ENCODE measurements at places on chromosomes 7 and 10.

DNA sequence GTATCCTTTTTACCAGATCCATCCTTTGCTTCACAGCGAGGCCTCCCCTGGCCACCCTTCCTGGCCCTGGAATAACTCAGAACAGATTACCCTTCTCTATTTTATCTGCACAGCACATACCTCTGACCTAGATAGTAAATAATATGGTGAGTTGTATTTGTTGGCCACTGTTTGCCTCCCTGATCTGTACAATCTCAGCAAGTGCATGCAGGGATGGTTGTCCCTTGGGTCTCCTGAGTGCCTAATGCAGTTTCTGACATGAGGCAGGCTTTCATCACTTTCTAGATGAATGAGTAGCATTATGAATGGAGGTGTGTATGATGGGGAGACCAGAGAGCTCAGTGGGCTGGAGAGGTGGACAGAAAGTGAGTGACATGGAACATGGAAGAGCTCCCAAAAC lies 525.1 kb upstream of the IGFBP3 start:
- DNase-seq, result no peak

DNA sequence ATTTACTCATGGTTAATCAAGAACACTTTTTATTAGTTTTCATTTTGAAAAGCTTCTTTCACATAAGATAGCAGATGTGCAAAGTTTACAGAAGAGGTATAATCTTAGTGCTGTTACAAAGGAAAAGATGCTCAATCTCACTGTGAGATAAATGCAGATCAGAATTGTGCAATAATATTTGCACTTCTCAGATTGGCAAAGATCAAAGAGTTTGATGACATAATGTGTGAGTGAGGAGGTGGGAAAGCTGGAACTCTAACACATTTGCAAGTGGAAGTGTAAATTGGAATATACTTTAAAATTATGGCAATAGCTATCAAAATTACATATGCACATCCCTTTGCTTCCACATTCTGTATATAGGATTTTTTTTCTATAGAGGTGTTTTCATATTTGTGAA lies 21.5 kb upstream of the STN1 start:
- DNase-seq, result no peak

- no peak for DNase-seq
Observed at GRCh38 chr10:36182606-36183005, 540.5 kb upstream of the FZD8 start.

GRCh38 chr10:13139150-13139549 lies 22.2 kb upstream of the MCM10 start:
- DNase-seq, result no peak

GRCh38 chr10:85864173-85864549 lies 502.4 kb downstream of the GRID1 start:
- DNase-seq, result no peak

DNA sequence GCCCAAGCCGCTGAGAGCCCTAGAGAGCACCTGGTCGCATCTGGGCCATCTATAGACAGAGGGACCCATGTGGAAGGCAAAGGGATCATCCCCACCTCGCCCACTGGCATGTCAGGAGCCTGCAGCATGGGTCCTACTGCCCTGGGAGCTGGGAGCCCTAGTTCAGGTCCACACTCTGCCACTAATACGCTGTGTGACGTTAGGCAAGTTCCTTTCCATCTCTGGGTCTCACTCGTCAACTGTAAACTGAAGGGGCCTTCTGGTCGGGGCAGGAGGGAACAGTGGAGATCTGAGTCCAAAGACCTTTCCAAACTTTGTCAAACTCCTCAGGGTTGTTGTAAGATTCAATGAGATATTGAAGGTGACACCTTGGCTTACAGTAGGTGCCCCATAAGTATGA lies 23.4 kb downstream of the UNC5B start:
- DNase-seq, result no peak

DNA sequence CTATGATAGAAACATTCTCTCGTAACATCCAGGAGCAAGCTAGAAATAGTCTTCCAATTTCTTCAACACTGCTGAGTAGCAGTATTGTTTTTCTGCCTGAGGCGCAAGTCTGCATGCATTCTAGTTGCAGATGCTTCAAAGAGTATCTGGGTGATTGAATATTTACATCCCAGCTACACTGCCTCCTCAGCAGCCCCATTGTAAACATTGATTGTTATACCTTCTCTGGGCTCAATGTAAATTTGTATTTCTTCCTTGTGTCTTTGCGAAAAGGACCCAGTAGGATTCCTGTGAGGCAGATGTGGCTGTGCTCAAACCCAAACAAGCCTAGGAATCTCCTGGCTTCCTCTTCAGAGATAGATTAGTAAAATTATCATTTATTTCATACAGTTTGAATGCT lies 320.7 kb downstream of the CDC14C start:
- DNase-seq, result no peak

GRCh38 chr7:129163875-129164544 lies 19.5 kb downstream of the TSPAN33 start:
- DNase-seq, result peak; percentile 32

GRCh38 chr7:86833360-86833759 lies 189.7 kb downstream of the GRM3 start:
- DNase-seq, result no peak

- DNase-seq, result no peak
Observed at GRCh38 chr7:138632384-138632783, 68.8 kb downstream of the SVOPL start.

DNA sequence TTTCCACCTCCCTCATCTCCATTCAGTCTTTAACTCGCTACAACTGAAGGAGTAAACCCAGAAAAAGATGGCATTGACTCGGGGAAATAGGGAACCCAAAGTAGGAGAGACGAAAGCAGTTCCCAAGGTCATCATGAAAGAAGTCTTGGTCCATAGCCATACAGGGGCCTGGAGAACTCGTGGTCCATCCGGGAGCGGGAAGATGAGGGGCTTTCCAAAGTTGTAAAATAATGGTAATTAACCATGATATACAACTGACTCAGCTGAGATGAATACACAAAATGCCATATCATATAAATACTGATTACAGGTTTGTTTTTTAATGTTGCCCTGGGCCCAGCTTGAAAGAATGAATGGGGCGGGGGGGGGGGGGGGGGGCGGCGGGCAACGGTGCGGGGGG lies 32.3 kb downstream of the RBM17 start:
- DNase-seq, result no peak

DNA sequence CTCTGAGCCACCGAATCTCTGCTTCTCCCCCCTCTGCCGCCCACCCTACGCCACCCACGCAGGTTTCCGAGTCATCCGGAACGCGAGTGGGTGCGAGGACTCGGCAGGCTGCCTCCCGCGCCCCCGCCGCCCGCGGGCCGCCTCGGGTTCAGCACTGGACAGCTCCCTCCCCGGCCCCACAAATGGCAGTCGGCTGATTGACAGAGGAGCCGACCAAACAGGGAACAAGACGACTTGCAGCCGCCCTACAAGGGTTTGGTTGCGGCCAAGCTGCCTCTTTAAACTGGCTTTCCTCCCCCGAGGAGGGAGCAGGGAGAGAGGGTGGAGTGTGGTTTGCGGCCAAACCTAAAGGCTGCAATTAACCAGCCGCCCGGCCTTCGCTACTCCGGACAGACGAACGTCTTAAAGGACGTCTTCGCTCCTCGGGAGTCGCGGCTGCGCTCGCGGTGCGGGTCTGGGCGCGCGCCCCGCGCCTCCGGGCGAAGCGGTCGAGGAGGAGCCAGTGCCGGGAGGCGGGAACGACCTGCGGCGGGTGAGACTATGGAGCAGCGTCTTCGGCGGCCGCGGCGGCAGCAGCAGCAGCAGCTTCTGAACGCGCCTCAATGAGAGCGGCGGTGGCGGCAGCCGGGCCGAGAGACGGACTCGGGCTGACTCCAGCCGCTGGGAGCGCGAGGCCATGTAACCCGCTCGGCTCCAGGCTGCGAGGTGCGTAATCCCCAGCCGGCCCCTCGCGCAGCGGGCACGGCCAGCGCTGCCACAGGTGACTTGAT lies at the start of gene GPR158:
GPR158 (plus strand) TSS at position 541 of the 770 bp plus-strand sequence. CDS start 420 bp downstream, outside the sequence.
- DNase-seq, result peak; percentile 59

DNA sequence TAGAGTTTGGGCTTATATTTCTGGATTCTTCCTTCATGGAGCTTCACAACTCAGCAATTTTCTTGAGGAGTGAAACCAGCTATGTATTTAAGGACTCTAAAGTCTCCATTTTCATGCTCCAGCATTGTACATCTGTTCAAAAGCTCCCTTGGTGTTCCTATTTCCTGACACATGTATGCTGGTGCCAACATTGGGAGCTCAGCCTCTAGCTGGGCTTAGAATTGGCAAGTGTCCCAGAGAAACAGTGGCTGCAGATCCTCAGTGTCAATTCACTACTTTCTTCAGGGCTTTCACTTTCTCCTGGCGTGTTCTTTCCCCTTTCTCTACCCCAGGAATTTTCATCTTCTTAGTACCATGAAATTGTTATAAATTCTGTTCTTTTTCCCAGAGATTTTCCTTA lies 103.1 kb downstream of the ZNF467 start:
- DNase-seq, result no peak

- no peak for DNase-seq
Observed at GRCh38 chr10:125035588-125036295, 93.8 kb downstream of the ZRANB1 start.

GRCh38 chr7:45176091-45176490 lies 18.5 kb downstream of the RAMP3 start:
- no peak for DNase-seq

DNA sequence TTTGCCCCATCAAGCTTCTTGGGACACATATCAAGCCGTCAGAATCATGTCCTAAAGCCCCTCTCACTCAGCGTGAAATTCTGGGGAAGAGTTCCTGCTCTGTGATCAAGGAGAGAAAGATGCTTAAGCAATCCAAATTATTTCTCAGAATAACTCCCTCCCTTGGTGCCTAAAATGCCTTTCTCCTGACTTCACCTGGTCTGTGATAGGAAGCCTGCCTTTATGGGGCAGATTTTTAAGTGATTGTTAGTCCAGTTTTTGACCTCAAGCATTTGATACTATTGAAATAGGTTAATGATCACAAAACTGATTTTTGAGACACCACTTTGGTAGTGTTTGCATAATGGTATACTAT lies 76.4 kb upstream of the MAGI2 start:
- DNase-seq, result no peak

GRCh38 chr7:47180516-47180826 lies 401.4 kb downstream of the TNS3 start:
- no peak for DNase-seq

DNA sequence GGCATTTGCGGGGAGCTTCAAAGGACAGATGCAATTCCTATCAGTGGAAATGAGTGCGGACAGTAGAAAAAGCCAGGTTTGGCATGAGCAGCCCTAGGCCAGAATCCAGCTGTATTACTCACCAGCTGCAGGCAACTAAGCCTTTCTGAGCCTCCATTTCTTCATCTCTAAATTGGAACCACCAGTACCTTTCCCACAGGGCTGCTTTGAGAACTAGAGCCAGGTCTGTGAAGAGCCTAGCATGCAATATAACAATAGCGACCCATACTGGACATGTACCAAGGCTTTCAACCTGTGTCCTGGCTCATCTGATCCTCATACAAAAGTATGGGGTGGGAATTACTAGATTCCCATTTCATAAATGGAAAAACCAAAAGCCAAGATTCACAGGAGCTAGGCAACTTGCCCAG lies 101.0 kb downstream of the GSAP start:
- no peak for DNase-seq

- DNase-seq, result no peak
Observed at GRCh38 chr7:107610323-107610722, 30.3 kb downstream of the BCAP29 start.

GRCh38 chr7:98868450-98868849 lies 1.4 kb downstream of the TMEM130 start:
- no peak for DNase-seq

DNA sequence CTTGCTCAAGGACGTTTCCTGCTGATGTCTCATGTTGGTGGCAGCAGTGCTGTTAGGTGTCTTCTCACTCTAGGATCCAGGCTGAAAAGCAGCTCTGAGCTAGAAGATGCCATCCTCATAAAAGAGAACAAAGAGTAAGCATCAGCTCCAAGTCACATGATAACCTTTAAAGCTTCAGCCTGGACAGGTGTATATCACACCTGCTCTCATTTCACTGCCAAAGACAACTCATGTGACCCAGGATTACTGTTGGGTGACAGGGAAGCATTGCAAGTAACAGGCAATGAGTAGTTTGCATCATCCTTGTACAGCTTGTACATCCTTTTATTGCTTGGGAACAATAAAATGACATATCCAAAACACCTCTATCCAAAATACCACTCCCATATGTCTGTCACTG lies 423.4 kb upstream of the DPP6 start:
- DNase-seq, result no peak

- DNase-seq, result no peak
Observed at GRCh38 chr10:8301333-8301732, 246.8 kb downstream of the GATA3 start.

- peak; percentile 55 for DNase-seq
Observed at GRCh38 chr7:123718773-123719172, 30.0 kb downstream of the WASL start.

DNA sequence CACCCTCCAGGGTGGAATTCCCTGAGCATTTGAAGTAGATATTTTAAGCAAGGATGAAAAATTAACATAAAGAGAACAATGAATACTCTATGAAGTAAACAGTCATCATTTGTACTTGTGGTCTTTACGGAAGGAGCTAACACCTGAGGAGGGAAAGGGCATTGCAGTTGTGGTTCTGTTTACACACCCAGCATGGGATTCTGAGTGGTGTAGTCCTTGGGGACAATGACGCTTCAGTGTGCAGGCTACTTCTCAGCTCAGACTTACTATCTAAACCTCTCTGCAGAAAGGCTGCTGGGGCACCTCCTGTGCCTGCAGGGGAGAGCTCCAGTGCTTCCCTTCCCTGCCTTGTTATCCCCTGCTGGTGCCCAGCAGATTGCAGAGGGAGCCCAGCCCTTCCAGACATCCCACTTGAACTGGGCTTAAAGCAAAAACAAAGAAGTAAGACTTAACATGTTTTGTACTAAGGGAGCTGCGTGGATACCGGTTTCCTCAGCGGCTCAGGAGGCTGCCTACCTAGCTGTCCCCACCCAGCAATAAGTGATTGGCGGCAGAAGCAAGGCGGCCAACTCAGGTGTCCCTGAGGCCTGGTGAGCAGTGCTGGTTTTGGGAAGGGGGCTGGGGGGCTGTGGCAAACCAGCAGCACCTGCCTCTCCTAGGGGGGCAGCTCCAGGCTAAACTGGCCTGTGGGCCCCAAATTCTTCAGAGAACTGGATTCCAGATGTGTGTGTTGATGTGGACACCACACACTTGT lies 89.1 kb downstream of the CELF2 start:
- DNase-seq, result no peak

- DNase-seq, result no peak
Observed at GRCh38 chr10:35268323-35268722, 68.0 kb upstream of the CCNY start.

- DNase-seq, result no peak
Observed at GRCh38 chr7:25830215-25830614, 321.8 kb upstream of the NFE2L3 start.

- DNase-seq, result no peak
Observed at GRCh38 chr10:117412469-117413010, 37.3 kb upstream of the PDZD8 start.

- no peak for DNase-seq
Observed at GRCh38 chr7:12017046-12017445, 185.0 kb upstream of the THSD7A start.

DNA sequence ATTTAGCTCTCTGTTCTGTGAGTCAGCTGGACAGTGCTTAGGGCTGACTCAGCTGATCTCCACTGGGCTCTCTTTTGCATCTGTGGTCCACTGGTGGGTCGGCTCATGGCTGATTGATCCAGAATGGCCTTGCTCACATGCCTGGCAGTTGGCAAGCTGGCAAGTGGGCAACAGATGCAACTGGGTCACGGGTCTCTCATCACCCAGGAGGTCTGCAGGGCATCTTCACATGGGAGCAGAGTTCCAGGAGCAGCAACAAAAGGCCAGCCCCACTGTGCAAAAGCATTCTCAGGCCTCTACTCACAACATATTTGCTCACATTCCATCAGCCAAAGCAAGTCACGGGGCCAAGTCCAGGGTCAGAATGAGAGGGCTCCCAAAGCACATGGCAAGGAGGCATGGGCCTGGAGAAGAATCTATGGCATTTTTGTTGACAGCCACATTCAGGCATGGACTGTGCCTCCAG lies 98.8 kb downstream of the OAT start:
- no peak for DNase-seq

All from CD4-positive, CD25-positive, alpha-beta regulatory T cell (primary cell).